ENCODE measurements at places on chromosomes 4 and X. TPM values are rescaled to one million over a fixed set of nuclear protein-coding genes. Genes with fewer than 3 reads are reported as not detected.

The ABLIM2 gene
- not detected for total RNA-seq

GRCh38 chrX:99603091-99603814 lies 806.8 kb downstream of the PCDH19 start:
- no peak for DNase-seq

The SNCA gene
- total RNA-seq, result 11.6 TPM

- no peak for DNase-seq
Measured at GRCh38 chr4:76716020-76716419, 181.9 kb downstream of the SOWAHB start.

DNA sequence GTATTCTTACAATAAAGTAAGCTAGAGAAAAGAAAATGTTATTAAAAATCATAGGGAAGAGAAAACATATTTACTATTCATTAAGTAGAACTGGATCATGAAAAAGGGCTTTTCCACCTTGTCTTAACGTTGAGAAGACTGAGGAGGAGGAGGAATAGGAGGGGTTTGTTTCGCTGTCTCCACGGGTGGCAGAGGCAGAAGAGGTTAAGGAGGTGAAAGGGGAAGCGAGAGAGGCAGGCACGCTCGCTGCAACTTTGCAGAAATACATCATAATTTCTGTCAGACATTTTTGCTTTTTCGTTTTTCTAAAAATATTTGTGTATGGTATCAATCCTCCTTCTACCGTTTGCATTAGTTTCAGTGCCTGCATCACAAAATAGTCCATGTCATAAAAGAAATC lies 2375.1 kb upstream of the AGA start:
- no peak for DNase-seq

- no peak for DNase-seq
Measured at GRCh38 chrX:31245714-31246113, 173.9 kb upstream of the FTHL17 start.

GRCh38 chrX:130060122-130061069 lies 49.9 kb downstream of the ELF4 start:
- peak; percentile 84 for DNase-seq

DNA sequence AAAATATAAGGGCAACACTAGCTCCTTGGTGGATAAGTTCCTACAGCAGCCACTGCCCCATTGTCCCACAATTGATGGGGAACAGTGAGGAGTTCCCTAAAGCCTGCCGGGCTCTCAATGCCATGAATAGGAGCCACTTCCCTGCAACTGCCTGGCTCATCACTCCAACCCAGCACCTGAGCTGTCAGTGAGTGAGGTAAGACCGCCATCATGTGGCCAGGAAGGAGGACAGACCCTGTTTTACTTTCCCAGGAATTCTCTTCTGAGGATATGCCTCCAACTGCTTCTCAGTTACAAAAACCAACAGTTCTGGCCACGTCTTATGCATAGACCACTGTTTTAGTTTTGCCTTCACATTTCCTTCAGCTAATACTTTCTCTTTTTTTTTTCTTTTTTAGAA lies 45.5 kb downstream of the SRPX start:
- no peak for DNase-seq

The GABRG1 gene
- total RNA-seq, result not detected

The STATH gene
- total RNA-seq, result not detected

The RNF175 gene
- not detected for total RNA-seq

The ARX gene
- total RNA-seq, result not detected

- DNase-seq, result no peak
Measured at GRCh38 chrX:130592204-130592603, 190.4 kb downstream of the RBMX2 start.

The OCIAD2 gene
- 94.5 TPM for total RNA-seq

The EVC2 gene
- total RNA-seq, result 2.2 TPM

The AFF2 gene
- 0.13 TPM for total RNA-seq

The ATOH1 gene
- not detected for total RNA-seq

The HSD17B13 gene
- total RNA-seq, result 0.10 TPM

GRCh38 chrX:141220342-141221008 lies 21.8 kb downstream of the SPANXC start:
- DNase-seq, result no peak

- DNase-seq, result no peak
Measured at GRCh38 chrX:148865277-148866210, 365.1 kb downstream of the AFF2 start.

- no peak for DNase-seq
Measured at GRCh38 chrX:122703762-122704161, 480.3 kb upstream of the GRIA3 start.

GRCh38 chr4:101792056-101792590 lies 1.6 kb downstream of the BANK1 start:
- no peak for DNase-seq

DNA sequence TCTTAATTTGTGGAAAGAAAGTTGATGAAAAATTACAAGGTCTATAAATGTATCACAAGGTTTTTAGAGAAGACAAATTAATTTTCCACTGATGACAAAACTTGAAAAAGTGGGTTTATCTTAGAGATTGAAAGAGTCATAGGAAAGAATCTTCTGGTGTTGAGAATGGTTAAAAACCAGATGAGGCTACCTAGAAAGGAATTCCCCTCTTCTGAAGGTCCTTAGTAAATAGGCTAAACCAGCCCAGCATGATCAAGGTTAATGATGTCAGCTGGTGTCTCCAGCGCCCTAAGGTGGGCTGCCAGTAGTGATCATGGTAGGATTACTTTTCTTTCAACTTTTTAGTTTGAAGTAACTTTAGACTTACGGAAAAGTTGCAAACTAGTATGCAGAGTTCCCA lies 71.8 kb upstream of the PGRMC2 start:
- DNase-seq, result no peak
